T-cell (primary cell): ENCODE measurements at places on chromosomes 4 and X.

- no peak for DNase-seq
Observed at GRCh38 chr4:101393256-101393655, 45.9 kb upstream of the PPP3CA start.

GRCh38 chr4:82901183-82901718 is 716 bp downstream of the THAP9 start:
- DNase-seq = no peak

DNA sequence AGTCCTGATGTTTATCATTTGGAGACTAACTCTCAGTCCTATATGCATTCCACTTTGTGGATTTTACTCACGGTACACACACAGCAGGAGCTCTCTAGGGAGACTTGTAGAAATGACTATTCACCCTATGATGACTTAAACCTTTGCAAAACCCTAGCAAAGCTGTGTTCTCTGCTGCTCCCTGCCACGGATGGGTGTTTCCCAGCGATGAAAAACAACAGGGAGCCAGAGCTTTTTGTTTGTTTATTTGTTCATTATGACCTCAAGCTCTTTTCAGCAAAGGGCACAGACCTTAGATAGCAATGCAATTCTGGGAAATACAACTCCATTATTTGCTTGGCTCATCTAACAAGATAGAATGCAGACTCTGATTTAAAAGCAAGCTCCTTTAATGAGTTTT is 156.6 kb downstream of the GRIA3 start:
- DNase-seq = no peak

GRCh38 chrX:1521459-1521956 is 15.5 kb downstream of the P2RY8 start:
- DNase-seq = peak; percentile 68

- DNase-seq = no peak
Observed at GRCh38 chr4:40940756-40941155, 191.0 kb downstream of the NSUN7 start.

- DNase-seq = no peak
Observed at GRCh38 chr4:76226418-76226817, 12.8 kb upstream of the SCARB2 start.

GRCh38 chr4:81930506-81931238 is 443.1 kb downstream of the HNRNPD start:
- no peak for DNase-seq

- DNase-seq = no peak
Observed at GRCh38 chrX:154090731-154091130, 6.8 kb downstream of the MECP2 start.

GRCh38 chr4:52098618-52099017 is 47.5 kb downstream of the SPATA18 start:
- no peak for DNase-seq

GRCh38 chrX:113548308-113549015 is 707.8 kb upstream of the AMOT start:
- DNase-seq = no peak

DNA sequence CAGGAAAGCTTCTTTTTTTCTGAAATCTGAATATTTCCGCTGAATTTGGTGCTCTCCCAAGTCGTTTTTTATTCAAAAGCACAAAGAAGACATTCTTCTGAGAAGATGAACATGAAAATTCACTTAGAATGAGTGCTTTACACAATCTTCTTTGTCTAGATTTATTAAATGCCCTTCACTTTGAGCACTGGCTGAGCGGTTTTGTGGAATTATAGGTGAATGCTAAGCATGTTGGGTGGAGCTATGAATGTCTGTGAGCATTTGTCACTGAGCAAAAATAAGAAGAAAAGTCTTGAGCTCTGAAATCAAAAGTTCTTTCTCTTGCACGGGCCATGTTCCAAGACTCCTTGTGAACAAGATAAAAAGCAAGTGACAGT is 13.1 kb downstream of the GASK1B start:
- DNase-seq = no peak

DNA sequence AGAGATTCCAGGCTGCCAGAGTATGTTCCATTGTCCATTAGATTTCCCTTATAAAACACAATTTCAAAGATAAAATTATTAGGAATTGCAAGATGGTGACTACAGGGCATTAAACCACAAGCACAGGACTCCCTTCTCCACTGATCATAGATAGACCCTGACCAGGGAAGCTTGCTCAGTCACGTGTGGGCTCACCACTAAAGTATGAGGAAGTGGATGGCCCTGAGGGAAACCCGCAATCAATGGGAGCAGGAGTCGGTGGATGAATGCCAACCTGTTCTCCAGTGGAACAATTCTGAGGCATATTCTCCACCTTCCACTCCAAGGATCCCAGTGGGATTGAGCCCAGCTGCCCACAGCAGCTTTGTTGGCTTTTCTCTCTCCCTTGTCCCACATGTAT is 515.7 kb downstream of the BCOR start:
- DNase-seq = no peak

- DNase-seq = no peak
Observed at GRCh38 chr4:54100595-54101189, 729 bp downstream of the GSX2 start.

GRCh38 chr4:155353923-155354540 is 22.7 kb downstream of the MAP9 start:
- DNase-seq = peak; percentile 8

DNA sequence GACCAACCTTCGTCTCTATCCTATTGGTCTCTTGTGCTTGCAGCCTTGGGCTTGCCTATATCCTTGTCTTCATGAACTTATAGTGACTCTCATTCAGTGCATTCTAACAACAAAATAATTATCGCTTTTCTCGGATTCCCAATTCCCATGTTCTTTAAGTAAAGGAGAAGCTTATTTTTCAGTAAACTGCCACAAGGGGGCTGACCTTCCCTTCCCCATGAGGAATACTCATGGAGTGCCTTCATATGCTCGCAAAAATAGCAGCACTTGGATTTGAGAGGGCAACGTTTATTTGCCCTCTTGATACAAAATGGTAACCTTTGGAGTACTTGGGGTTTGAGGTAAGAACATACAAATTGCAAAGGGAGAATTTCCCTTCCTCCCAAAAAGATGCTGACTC is 183.2 kb upstream of the TENT5D start:
- no peak for DNase-seq

- DNase-seq = no peak
Observed at GRCh38 chr4:616091-616490, 9.3 kb upstream of the PDE6B start.
